HepG2 (cell line): ENCODE measurements at places on chromosomes 2 and 18. TPM values are rescaled to one million over a fixed set of nuclear protein-coding genes. Genes with fewer than 3 reads are reported as not detected.

Gene METTL8
- 9.9 and 18.6 TPM in 2 replicates for polyA plus RNA-seq

Gene IL36B
- not detected in 2 replicates for polyA plus RNA-seq

Gene EML6
- 17.2 and 28.5 TPM in 2 replicates for polyA plus RNA-seq

Gene ZBTB7C
- polyA plus RNA-seq, result 0.01 TPM in 1 of 2 replicates, not detected in the other

Gene TUBA4B
- 0.18 and 0.22 TPM in 2 replicates for polyA plus RNA-seq

Gene GALR1
- polyA plus RNA-seq, result not detected in 2 replicates

Gene MEIS1
- 2.6 and 3.8 TPM in 2 replicates for polyA plus RNA-seq

Gene CYTIP
- not detected in 2 replicates for polyA plus RNA-seq

Gene TEKT4
- not detected in 2 replicates for polyA plus RNA-seq

Gene CHST9
- polyA plus RNA-seq, result 1.7 and 3.2 TPM in 2 replicates

Gene SOX11
- not detected in 2 replicates for polyA plus RNA-seq

Gene RALB
- polyA plus RNA-seq, result 28.5 and 37.8 TPM in 2 replicates

Gene DAPL1
- polyA plus RNA-seq, result not detected in 2 replicates

Gene KCNG3
- 2.7 and 2.8 TPM in 2 replicates for polyA plus RNA-seq

Gene PDCD1
- polyA plus RNA-seq, result 0.04 and 0.31 TPM in 2 replicates

Gene TMEM182
- polyA plus RNA-seq, result 8.0 and 8.7 TPM in 2 replicates

Gene LIPG
- polyA plus RNA-seq, result 0.96 and 4.6 TPM in 2 replicates
